T follicular helper cell (primary cell): ENCODE measurements at places on chromosomes 4 and X.

GRCh38 chrX:33892670-33893069 lies 239.4 kb downstream of the FAM47A start:
- no peak for DNase-seq

- no peak for DNase-seq
Measured at GRCh38 chr4:70709611-70710205, 12.1 kb upstream of the RUFY3 start.

DNA sequence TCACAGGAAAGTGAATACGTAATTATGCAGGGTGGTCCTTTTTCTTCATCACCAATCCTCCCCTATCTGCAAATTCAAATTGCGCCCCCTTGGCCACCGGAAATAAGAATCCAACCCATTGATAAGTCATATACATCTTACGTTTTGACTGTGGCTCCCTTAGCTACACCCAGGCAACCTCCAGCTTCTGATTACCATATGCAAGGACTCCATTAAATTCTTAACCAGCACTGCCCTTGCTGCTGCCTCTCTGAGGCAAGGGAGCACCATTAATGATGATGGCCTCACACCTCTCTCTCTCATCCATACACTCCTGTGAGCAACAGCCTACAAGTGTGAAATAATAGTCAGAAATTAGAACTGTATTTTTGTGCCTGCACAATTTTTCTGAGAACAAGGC lies 106.0 kb upstream of the NOCT start:
- DNase-seq, result no peak

GRCh38 chrX:26649534-26649933 lies 433.6 kb downstream of the MAGEB5 start:
- DNase-seq, result no peak

DNA sequence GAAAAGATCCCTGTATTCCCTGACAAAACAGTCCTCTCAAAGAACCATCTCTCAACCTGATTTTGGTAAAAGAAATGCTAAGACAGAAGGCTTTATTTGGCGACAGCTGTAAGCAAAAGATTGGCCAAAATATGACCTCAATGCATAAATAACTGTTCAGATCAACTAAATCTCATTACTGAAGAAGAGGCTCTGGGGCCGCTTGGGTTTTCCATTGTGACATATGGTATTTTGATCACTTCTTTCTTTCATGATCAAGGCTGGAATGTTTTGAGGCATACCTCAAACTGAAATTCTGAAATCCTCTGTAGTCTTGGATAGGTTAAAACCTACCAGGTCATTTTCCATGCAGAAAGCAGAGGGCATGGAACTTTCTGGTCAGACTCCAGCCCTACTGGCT lies 106.3 kb downstream of the C4orf51 start:
- no peak for DNase-seq

GRCh38 chrX:39308126-39308525 lies 506.9 kb downstream of the MID1IP1 start:
- DNase-seq, result no peak

- no peak for DNase-seq
Measured at GRCh38 chr4:150462743-150463142, 119.2 kb upstream of the MAB21L2 start.

- no peak for DNase-seq
Measured at GRCh38 chr4:177292171-177292570, 17.5 kb upstream of the NEIL3 start.

- DNase-seq, result no peak
Measured at GRCh38 chr4:38989487-38989886, 42.7 kb downstream of the TMEM156 start.

GRCh38 chr4:14337892-14338584 lies 664.2 kb upstream of the CPEB2 start:
- DNase-seq, result no peak

GRCh38 chrX:29872831-29873230 lies 342.5 kb upstream of the MAGEB2 start:
- DNase-seq, result no peak

DNA sequence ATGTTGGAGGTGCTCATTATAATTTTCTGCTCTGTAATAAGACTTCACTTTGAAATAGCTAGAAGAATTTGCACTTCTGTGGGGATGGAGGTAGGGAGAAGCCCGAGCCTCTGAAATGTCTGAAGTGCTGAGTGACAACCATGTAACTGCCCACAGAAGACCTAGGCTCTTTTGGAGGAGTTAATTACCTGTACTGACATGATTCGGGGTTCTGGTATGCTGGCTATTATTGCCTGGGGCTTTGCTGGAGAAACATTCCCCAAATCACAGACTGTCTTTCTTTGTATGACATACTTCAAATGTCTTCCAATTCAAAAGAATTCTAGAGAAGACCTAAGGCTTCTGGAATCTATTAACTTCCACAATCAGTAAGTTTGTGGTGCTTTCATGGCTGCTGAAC lies 211.2 kb upstream of the POF1B start:
- DNase-seq, result no peak

DNA sequence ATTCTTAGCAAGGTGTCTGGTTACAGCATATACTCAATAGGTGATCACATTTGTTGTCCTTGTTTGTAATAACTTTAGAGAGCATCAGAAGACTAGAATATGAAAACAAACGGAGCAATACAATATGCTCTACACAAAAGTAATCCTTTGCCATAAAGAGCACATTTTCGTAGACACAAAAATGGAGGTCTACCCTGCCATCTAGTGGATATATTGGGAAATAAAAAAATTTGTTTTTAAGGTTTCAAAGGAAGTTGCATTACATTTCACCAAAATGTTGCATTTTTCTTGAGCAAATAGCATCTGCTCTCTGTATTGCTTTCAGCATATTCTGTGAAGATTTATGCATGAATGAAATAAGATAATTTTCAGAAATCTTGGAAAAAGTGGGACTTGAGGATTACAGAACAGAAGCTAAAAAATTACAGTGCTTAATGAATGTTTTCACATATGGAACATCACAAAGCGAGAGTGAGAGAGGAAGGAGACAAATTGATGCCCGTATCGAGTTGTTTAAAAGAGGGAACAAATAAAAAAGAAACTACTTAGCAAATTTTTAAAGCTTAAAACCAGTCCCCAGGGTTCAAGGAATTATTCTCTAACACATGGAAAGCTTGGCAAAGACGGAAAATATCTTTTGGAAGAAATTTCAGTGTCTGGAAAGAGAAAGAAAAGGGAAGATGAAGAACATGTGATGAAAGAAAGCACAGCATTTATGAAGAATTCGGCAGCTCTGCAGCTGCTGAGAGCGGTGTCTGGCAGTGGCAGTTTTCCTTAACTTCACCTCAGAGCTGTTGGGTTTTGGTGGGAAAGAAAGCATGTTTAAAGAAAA lies 390.1 kb downstream of the ANKRD50 start:
- no peak for DNase-seq

DNA sequence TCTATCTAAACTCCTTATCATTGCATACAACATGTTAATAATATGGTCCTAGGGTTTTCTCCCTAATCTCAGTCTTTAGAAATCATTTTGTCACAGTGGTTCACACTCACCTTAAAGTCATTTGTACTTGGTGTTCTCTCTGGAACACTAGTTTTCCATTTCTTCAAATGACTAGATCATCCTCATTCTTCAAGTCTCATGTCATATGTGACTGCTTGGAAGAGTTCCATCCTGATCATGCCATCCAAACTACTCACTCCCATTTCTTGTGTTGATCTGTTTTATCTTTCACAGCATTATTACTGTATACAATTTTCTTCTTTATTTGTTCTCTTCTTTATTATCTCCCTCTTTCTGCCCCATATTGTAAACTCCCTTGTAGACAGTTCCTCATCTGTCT lies 66.5 kb downstream of the HTR2C start:
- DNase-seq, result no peak

- no peak for DNase-seq
Measured at GRCh38 chrX:27350476-27350875, 112.7 kb downstream of the PPP4R3C start.

DNA sequence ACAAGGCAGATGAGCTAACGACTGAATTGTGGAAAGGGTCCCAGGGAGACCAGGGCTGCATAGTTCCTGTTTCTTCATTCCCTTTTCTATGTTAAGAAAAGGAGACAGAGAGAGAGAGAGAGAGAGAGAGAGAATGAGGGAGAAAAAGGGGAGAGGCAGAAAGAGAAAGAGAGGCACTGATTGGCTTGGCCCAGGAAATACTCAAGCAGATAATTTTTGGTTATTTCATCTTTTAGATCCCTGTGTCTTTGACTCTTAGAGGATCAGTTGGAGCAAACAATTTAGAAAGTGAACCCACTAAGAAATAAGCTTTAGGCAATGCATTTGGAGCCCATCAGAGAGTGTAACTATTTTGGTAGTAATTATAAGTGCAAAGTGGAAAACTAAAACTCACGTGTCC lies 103.4 kb downstream of the CEP44 start:
- no peak for DNase-seq

DNA sequence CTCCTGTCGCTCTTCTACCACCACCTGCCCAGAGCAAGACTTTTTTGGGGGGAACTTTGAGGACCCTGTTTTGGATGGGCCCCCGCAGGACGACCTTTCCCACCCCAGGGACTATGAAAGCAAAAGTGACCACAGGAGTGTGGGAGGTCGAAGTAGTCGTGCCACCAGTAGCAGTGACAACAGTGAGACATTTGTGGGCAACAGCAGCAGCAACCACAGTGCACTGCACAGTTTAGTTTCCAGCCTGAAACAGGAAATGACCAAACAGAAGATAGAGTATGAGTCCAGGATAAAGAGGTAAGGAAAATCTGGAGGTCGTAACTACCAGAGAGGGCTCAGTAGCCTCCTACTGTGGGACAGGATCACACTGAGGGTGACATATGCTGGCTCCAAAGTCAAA lies 364.5 kb downstream of the MAPK10 start:
- no peak for DNase-seq

DNA sequence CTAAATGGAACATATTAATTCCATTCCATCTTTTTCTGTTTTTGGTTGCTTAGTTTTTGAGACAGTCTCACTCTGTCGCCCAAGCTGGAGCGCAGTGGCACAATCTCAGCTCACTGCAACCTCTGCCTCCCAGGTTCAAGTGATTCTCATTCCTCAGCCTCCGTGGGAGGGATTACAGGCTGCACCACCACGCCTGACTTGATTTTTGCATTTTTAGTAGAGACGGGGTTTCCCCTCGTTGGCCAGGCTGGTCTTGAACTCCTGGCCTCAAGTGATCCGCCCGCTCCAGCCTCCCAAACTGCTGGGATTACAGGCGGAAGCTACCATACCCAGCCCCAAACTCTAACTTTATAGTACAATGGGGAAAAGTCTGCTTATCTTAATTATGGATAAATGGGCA lies 11.2 kb downstream of the HNRNPD start:
- DNase-seq, result no peak

DNA sequence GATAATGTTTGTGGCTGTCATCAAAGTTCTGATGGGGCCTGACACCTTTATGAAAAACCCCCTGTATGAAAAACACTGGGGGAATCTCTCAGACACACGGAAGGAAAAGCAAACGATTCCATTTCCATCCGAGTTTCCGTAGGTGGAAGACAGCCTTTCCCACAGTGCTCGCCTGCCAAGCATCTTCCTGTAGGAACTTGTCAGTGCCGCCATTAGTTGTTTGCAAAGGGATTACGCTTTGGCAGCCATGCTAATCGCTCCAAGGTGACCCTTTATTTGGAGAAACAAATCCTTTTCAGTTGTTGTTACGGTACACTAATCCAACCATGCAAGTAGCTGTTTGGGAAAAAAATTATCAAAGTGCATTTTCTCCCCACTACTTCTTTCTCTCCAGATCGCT lies 44.4 kb upstream of the STOX2 start:
- no peak for DNase-seq

DNA sequence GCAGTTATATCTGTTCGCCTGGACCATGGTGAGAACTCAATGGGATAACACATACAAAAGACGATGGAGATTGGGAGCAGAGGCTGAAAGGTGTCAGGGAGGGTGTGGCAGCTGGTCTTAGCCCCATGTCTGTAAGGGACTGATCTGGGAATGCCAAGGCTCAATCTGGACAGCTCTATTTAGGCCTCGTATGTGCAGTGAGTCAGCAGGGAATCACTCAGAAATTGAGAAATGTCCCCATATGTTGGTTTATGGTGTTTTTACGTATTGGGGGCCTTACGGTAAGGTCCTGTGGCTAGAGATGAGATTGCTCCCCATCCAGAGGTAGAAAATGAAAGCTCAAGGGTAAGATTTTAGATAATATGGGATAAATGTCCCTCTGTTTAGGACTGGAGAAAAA lies 71.4 kb upstream of the TTC29 start:
- DNase-seq, result no peak

DNA sequence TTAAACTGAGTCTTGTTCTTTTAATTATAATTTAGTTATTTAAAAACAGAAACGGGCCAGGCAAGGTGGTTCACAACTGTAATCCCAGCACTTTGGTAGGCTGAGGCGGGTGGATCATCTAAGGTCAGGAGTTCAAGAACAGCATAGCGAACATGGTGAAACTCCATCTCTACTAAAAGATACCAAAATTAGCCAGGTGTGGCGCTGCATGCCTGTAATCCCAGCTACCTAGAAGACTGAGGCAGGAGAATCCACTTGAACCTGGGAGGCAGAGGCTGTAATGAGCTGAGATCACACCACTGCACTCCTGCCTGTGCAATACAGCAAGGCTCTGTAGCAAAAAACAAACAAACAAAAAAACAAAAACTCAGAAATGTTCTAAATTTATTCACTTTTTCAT lies 852.9 kb downstream of the TECRL start:
- DNase-seq, result no peak

DNA sequence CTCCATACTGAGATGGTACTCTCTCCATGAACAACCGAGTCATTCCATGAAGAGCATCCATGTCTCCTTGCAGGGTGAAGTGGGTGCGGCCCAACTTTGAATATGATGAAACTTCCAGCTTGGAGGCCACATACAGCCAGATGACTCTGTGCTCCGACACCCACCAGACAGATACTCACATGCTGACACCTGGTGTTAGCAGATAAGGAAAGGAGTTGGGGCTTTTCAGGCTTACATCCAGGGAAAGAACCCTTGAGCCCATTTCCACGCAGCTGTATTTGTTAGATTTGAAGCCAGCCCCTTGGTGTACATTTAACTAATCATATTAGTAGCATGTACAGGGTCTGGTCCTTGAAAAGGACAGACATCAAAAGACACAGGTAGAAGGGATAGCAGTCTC lies 62.1 kb upstream of the PRRG3 start:
- no peak for DNase-seq

- peak; percentile 15 for DNase-seq
Measured at GRCh38 chrX:150897421-150898320, 797 bp downstream of the CD99L2 start.

DNA sequence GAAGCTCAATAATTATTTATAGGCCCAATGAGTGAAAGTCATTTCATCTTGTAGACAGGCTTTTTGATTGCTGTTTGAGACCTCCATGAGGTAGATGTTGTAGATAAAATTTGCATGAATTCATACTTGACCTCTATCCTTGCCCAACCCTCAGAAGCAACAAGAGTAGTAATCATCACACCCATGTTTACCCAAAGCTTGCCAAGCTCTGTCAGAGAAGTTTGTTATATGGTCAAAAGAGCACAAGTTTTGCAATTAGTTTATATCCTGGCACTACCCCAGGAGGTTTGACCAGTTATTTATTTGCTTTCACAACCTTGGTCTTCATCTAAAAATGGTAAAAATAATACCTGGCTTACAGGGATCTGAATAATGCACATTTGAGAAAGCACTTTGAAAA lies 20.7 kb downstream of the ADH7 start:
- DNase-seq, result no peak

GRCh38 chrX:19775830-19776485 lies 111.4 kb downstream of the SH3KBP1 start:
- DNase-seq, result no peak
